SW 1271 (cell line): ENCODE measurements at places on chromosomes 6 and 20.

GRCh38 chr20:58019850-58020625 lies 208.4 kb downstream of the ANKRD60 start:
- no peak for DNase-seq

- DNase-seq, result no peak
These were observed 35.2 kb upstream of the HLA-G start for GRCh38 chr6:29792123-29793035.

GRCh38 chr6:158835616-158836221 lies 16.6 kb upstream of the EZR start:
- no peak for DNase-seq

DNA sequence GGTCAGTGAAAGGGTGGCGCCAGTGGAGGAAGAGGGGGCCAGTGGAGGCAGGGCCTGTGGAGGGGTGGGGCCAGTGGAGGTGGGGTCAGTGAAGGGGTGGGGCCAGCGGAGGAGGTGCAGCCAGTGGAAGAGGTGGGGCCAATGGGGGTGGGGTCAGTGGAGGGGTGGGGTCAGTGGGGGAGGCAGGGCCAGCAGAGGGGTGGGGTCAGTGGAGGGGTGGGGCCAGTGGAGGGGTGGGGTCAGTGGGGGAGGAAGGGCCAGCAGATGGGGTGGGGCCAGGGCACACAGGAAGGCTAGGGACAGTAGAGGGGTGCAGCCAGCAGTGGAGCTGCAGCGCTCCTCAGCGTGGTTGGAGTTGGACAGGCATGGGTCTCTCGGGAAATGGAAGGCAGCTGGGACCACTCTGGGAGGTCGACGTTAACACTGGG lies 18.7 kb downstream of the ADRM1 start:
- DNase-seq, result peak; percentile 43

- no peak for DNase-seq
These were observed 10.9 kb upstream of the MRS2 start for GRCh38 chr6:24391756-24392405.

GRCh38 chr20:50303573-50304500 lies 113.2 kb downstream of the CEBPB start:
- no peak for DNase-seq

DNA sequence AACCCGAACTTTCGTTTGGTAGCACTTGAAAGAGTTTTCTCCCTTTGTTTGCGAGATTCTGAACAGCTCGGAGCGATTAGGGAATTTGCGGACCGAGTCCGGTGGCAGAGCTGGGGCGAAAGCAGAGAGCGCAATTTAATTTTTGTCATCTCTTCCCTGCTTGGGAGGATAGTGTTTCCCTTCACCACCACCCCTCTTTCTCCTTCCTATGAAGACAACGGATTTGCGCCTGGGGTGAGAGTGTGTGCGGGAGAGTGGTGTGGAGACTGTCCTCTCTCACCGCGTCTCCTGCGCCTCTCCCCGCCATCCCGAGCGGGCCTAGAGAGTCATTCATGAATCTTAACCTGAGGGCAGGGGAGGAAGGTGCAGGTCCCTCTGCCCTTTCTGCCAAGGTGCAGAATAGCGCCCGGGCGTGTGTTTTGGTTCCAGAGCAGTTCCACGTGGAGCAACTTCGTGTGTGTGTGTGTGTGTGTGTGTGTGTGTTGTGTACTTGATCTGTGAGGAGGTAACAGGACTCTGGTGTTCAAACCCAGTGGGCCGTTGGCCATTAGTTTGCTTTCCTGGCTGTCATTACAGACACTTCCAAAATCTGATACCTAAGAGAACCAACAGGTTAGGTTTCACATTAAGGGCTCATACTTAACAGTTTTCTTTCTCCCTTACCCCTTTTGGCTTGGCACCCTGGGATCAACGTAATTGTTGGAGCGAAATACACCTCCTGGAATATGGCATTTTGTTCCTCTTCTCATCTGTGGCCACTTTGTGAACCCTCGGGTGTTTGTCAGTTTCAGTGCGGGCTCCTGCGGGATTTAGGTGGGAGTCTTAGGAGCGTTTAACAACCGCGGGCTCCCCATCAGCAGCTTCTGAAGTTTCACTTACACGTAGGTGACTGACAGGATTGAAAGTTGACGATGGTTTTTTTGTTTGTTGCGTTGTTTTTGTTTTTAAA lies 1.8 kb downstream of the EYA4 start:
- no peak for DNase-seq

- no peak for DNase-seq
These were observed 193.4 kb upstream of the PRDM1 start for GRCh38 chr6:105892577-105893262.

DNA sequence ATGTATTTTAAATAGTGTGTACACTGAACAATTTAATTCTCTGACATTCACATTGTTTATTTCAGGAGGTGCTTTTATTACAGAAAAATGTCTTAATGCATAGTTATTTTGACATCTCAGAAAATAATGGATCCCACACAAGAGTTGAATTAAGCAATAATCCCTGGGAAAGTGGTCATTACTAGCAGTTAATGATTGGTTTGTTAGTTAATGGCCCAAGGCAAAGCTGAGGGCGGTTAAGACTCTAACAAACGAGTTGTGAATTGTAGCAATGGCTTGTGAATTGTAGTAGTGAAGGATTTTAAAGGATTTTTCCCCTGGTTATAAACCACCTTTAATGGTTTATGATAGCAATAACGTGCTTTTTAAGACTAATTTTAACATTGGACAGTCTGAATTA lies 1316.0 kb upstream of the GJE1 start:
- no peak for DNase-seq

DNA sequence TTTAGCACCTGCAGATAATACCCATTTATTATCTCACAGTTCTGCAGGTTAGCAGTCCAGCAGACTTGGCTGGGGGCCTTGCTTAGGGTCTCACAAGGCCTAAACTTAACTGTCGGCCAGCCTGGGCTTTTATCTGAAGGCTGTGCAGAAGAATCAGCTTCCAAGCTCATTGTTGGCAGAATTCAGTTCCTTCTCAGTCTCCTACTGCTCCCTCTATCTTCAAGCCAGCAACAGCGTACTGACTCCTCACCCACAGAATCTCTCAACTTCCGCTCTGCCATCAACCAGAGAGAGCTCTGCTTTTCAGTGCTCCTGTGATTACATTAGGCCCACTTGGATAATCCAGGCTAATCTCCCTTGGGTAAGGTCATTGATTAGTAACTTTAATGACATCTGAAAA lies 30.2 kb upstream of the NHSL1 start:
- no peak for DNase-seq

DNA sequence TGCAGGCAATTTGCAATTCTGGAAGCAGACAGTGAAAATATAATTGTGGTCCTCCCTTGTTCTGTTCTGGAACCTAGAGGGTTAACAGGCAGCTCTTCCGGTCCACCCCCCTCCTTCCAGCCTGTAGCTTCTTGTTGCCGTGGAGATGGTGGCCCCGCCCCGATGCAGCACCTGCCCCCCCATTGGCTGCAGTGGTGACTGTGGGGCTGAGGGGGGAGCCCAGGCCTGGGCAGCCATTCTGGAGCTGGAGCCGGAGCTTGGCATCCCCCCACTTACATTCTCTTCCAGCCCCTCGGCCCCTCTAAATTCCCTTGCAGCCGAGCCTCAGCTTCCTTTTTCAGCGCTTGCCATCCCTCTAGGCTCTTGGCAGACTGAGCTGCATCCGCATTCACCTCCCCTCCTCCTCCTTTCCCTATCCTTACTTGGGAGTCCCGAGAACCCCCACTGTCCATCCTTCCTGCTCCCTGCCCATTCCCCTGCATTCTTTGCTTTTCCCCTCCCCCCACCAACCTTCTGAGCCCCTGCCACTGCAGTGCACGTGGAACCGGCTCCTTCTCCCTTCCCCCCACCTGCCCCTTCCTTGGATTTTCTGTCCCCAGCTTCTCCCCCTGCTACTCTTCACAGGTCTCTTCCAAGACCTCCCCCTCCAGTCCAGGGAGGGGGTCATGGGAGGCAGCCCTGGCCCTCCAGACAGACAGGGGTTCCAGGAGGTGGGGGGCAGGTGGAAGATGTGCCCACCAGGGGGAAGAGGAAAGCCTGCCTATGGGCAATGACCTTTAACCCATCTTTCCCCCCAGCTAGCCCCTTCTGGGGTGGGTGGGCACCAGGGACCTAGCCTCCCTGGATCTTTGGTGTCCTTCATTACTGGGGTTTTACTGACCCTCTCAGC lies 11.4 kb downstream of the SYNGAP1 start:
- peak; percentile 77 for DNase-seq

- no peak for DNase-seq
These were observed 102.1 kb downstream of the TMEM170B start for GRCh38 chr6:11639376-11640235.

DNA sequence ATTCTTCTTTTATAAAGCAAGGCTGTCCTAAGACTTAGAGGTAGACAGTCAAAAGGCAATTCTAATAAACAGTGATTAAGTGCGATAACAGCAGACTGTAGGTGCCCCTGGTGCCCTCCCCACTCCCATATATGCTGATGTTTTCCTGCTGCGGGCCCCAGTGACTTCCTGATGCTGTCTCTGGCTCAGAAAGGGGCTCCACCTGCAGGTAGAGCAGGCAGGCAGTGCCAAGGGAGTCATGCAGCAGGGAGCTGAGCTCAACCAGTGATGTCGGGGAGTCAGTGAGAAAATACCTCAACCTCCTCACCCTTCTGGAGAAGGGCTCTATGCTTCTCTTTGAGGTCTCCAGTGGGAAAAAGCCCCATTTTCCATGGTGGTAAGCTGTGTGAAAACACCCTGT lies 126.7 kb upstream of the SSTR4 start:
- no peak for DNase-seq

DNA sequence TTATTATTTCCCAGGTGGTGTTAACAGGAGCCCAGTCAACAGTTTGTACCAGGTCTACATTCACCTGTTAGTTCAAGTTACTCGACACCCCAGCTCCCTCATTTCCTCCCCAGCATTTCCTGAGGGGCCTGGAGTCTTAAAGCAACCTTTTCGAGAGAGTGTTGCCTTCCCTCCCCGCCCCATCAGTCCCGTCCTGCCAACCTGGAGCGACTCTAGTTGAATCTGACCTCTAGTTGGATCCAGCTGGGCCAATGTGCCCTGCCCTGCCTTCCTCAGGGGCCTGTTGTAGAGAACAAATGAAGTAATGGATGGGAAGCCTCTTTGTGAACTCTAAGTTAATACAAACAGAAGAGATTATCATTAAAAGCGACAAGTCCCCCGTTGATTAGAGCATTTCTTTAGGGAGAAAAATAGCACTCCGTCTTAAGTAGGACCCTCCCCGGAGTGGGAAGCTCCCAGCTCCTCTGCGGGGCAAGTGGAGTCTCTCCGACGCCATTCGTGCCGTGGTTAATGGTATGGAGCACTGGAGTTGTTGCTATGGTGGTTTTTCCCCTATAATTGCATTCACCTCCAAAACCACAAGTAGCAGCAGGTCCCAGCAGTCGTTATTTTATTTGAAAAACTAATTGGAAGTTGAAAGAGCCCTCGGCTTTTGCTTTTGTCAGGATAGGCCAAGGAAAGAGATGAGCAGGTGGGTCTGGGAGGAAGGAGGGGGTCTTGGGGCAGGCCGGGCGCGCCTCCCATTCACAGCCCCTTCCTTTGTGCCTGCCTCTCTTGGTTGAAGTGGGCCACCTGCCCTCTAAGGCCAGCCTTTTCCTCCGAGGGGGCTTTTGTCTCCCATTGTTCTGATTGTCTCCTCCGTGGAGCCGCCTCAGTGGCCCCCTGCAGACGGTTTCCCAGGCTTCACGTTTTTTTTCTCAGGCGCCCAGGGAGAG lies 16.1 kb downstream of the GHRH start:
- no peak for DNase-seq

DNA sequence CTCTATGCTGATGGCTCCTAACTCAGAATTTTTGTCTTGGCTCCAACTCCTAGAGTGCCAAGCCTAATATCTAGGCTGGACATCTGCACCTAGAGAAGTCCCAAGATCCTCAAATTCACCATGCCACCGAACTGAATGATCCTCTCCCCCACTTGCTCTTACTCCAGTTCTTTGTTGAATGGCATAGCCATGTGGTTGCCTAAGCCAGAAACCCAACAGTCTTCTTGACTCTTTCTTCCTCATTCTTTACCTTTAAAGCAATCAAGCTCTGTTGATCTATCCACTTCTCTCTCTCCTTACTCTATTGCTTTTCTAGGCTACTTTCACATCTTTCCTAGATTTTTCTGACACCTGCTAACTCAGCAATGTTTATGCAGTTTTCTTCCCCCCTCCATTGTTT lies 126.5 kb upstream of the FOXO3 start:
- no peak for DNase-seq

- no peak for DNase-seq
These were observed 232.3 kb downstream of the GMPR start for GRCh38 chr6:16470502-16471221.

DNA sequence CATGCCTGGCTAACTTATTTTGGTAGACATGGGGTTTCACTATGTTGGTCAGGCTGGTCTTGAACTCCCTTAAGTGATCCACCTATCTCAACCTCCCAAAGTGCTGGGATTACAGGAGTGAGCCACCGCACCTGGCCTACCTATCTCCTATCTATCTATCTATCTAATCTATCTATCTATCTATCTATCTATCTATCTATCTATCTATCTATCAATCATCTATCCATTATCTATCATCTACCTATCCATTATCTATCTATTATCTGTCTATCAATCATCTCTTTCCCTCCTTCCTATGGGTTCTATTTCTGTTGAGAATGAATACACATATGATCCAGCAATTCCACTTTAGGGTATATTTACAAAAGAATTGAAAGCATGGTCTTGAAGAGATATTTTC lies 194.2 kb upstream of the ARG1 start:
- DNase-seq, result no peak

- no peak for DNase-seq
These were observed 70.7 kb upstream of the NOTCH4 start for GRCh38 chr6:32294566-32294965.

DNA sequence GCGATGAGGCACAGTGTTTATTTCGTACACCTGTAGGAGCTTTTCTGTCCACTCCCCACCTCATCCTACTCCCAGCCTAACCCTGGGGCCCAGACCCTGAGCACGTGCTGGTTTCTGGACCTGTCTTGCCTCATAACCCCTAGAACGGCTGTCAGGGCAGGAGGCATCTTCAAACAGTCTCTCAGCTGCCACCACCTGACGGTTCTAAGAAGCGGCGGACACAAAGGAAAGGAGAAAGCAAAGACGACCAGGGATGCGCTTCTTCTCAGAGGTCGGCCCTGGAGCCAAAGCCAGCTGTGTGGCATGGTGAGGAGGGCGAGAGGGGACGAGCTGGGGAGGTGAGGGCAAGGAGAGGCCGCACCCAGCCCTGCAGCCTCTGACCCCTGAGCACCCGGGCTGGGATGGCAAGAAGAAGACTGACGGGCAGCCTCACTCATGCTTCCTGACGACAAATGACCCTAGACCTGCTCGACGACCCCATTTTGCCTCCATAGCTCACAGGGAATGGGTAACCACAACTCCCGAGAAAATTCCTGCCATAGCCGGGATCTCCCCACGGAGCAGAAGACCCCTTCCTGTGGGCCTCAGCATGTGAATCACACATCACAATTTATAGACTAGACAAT lies 62.1 kb downstream of the WDR27 start:
- no peak for DNase-seq

- no peak for DNase-seq
These were observed 18.9 kb upstream of the SYNJ2 start for GRCh38 chr6:157962601-157963302.
